IPS DF 19.7 (cell line): ENCODE measurements at places on chromosomes 12 and 14.

GRCh38 chr12:131315601-131316000, 361.9 kb downstream of the ADGRD1 start:
- DNase-seq, result no peak

DNA sequence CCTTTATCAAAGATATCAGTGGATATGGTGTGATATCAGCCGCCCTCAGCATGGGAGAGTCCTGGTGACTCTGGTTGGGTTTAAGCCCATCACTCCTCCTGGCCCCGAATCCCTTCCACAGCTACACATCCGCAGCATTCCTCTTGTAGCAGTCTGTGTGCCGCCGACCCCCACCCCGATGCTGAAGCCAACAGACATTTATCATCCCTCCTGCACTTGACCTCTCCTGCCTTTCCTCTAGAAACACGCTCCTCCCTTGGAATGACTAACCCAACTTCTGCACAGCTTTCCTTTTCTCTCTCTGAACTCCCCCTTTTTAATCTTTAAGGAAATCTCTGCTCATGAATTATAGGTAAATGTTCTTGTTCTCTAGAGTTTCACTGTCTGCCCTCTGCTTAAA, 250.9 kb upstream of the FOXN3 start:
- DNase-seq, result no peak

- no peak for DNase-seq
Observed at GRCh38 chr14:63644741-63645140, 3.1 kb upstream of the WDR89 start.

DNA sequence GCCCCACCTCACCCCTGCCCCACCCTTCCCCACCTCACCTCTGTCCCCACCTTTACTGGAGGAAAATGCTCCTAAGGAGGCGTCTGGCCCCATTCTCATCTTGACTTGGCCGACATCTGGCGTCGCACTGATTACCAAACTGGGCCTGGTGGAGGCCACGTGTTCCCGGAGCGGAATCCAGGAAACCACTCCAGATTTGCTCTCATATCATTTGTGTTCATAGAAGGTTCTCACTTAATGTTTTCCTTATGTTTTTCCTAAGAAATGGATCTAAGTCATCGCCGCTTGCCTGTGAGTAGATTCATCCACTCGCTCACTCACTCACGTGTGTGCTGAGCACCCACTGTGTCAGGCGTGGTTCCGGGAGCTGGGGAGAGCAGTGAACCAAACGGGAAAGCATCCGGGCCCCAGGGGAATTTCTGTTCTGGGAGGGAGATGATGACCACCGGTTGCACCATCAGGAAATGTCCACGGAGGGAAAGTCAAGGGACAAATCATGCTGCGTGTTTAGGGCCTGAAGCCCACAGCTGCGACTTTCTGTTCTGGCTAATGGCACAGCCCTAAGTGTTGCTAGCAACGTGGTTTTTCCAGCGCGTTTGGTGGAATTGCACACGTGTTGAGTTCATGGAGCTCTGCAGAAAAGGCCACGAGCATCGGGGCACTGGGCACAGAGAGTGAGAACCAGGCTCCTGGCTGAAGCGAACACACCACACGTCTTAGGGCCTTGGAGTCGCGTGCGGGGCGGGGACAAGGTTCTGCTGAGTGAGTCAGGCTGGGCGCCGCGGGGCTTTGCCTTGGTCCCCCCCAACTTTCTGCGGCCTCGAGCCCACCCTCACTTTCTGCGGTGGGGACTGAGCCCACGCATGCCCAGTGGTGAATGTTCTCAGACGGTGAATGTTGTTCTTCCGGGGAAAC, 57.7 kb downstream of the ADGRD1 start:
- DNase-seq, result no peak

GRCh38 chr12:2580821-2581220, 213.9 kb upstream of the FKBP4 start:
- no peak for DNase-seq

- no peak for DNase-seq
Observed at GRCh38 chr14:81323093-81323492, 77.0 kb downstream of the STON2 start.

DNA sequence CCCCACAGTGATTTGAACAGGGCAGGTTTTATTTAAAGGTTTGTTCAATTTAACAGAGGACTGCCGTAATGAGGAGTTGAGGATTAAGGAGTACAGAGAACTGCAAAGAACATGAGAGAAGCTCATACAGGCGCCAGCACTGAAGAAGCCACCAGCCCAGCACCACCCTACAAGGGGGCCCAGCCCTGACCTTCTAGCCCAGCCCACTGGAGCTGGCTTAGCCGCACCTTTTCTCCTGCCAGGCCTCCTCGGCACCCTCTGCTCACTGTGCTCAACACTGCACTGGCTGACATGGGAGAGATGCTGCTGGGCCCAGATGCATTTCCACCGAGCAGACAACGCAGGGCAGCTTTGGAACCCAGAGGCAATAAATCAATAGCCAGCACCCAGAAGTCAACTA, 36.5 kb upstream of the SFSWAP start:
- no peak for DNase-seq
